Effector CD8-positive, alpha-beta T cell (primary cell): ENCODE measurements at places on chromosomes 6 and 20.

GRCh38 chr6:132789396-132789776 is 9.1 kb downstream of the SLC18B1 start:
- no peak for DNase-seq

DNA sequence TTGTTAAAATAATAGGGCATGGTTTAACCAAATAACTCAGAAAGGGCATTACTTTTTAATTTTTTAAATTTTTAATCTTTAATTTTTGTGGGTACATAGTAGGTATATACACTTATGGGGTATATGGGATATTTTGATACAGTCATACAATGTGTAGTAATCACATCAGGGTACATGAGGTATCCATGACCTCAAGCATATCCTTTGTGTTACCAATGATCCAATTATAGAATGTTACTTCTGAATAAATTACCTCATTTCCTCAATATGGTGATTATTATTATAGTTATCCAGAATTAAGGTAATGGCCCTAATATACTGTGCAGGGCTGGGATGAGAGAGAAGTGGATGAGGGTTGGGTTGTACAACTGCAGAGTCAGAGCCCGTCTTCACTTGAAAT is 45.1 kb upstream of the TMEM30A start:
- no peak for DNase-seq

- DNase-seq: no peak
Measured at GRCh38 chr6:68575765-68576439, 59.2 kb upstream of the ADGRB3 start.

DNA sequence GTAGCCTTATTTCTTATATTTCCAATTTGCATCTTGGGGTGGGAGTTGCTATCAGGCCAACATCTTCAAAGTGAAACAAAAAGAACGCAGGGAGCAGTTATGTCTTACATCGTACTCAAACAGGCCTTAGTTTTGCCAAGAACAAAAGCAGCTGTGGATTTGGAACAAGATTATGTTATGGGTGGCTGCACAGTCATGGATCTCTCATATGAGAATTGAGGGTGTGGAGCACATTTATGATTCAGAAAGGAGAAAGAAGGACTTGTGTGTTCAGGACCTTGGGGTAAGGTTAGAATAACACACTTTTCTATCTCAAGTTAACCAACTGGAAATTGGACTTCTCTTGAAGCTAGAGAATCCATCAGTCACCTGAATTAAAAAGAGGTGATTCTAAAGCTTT is 259.9 kb downstream of the FOXA2 start:
- DNase-seq: no peak

DNA sequence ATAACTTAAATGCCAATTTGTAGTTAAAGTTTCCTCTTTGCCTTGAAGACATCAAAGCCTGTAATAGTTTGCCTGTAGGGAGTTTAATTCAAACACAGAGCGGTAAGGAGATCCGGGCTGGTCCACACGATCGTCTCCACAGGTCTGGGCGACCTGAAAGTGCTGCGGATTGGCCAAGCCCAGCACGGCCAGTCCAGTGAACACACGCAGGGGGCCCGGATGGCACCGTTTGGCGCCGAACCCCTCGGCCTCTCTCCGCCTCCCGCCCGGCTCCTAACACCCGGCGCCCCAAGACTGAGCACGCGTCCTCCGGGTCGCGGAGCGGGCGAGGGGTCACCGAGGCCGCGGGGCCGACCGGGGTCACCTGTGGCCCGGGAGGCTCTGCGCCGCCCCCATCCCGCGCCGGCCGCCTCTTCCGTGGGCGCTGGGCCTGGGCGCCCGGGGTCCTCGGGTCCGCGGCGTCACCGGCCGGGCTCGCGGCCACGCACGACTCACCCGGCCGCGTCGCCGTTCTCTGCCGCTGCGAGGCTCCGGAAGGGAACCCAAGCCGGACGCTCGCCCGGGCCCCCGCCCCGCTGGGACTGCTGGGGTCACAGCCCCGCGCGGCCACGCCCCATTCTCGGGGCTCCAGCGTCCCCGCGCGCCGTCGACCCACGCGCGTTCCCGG is 481 bp downstream of the SERPINB6 start:
- DNase-seq: peak; percentile 22
